ENCODE measurements at places on chromosomes 16 and 17.

DNA sequence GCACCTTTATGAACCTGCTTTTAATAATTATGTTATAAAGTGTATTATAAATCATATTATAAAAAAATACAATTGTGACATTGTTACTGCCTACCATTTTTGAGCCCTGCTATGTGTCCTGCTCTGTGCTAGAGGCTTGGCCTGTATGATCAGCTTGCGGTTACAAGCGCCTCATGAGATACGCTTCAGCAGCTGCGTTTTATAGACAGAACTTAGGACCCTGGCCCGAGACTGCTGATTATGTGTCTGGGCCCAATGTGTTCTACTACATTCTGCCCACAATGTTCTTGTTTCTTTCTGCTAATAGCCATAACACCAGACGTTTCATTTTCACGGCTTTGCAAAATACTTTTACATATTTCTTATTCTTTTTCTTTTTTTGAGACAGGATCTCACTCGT, 395.8 kb downstream of the SLC39A11 start:
- DNase-seq, result no peak

- DNase-seq, result no peak
These were observed 14.3 kb upstream of the SCIMP start for GRCh38 chr17:5248821-5249479.

DNA sequence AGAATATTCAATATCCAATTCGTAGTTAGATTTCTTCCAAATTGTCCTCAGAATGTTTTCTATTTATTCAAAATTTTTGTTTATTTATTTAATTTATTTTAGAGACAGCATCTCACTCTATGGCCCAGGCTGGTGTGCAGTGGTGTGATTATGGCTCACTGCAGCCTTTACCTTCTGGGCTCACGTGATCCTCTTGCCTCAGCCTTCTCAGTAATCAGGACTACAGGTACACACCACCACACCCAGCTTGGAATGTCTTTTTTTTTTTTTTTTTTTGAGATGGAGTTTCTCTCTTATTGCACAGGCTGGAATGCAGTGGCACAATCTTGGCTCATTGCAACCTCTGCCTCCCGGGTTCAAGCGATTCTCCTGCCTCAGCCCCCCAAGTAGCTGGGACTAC, 3.5 kb upstream of the DRG2 start:
- no peak for DNase-seq

DNA sequence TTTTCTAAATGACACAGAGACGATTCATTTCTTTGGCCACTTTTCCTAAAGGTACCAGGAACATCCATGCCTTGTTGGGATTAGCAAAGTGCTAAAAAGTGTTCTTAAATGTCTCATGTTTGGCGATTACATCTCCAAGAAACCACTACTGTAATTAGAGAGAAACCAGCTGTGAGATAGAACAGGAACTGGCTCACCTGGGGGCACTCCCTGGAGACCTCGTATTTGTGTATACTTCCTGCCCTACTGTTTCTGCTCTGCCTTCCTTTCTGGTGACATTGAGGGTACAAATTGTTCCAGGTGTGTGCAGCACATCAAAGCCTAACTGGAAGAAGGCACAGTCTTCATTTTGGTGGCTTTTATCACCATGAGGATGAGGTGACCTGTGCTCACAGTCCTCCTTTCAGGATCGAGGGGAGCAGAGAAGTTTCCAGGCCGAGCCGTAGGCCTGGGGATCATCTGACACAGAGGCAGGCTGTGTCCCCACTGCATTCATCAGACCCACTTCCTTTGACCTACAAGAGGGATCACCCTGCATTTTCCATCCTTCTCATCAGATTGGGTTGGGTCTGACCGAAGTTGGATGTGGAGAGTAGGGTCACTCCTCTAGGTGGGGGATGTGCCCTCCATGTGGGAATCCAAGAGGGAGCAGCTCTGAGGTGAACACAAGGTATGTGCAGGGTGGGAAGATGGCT, 23.7 kb downstream of the CCL4 start:
- DNase-seq, result no peak

DNA sequence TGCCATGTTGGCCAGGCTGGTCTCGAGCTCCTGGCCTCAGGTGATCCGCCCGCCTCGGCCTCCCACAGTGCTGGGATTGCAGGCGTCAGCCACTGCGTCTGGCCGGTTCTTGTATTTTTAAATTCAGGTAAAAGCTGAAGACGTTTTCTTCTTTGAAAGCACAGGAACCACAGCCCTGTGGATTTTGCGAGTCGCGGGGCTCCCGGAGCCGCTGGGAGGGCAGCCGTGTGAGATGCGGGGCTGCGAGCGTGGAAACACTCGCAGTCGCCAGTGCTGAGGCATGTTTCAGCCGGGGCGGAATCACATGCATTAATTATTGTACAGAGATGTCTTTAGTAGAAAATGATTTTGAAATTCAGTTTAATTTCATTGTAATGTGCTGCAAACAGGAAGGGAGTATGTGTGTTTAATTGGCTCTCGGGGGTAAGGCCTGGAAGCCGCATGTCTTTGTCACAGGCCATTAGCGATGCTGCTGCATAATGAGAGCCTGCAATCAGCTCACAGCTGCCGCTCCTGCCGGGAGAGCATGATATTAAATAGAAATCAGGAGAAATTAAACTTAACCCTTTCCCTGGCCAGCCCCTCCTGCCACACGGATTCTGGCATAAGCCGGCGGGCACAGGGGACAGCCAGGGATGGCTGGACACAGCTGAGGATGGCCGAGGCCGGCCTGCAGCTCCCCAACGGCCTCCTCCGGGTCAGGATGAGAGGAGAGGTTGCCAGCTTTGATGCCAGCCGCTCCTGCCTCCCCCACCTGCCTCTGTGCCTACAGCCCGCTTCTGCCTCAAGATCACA, 35.4 kb upstream of the CDH15 start:
- no peak for DNase-seq

- no peak for DNase-seq
These were observed 8.6 kb downstream of the DOK4 start for GRCh38 chr16:57477531-57478202.

GRCh38 chr16:66381585-66382170, 15.2 kb downstream of the CDH5 start:
- no peak for DNase-seq

DNA sequence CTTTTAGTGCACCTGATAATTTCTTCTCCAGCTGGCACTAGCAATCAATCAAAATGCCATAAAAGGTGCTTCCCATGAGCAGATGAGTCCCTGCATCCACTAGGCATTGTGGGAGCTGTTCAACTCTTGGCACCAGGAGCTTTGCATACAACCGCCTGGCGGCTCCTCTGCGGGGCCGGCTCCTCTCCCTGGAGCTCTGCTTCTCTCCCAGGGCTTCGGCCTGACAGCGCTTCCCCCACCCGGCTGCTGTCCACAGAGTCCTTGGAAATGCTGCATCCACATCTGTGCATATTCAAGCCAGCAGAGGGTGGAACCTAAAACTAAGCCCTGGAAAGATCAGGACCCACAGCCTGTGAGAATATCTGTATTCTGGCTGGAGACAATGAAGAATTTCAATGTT, 62.9 kb downstream of the LMF1 start:
- DNase-seq, result no peak

DNA sequence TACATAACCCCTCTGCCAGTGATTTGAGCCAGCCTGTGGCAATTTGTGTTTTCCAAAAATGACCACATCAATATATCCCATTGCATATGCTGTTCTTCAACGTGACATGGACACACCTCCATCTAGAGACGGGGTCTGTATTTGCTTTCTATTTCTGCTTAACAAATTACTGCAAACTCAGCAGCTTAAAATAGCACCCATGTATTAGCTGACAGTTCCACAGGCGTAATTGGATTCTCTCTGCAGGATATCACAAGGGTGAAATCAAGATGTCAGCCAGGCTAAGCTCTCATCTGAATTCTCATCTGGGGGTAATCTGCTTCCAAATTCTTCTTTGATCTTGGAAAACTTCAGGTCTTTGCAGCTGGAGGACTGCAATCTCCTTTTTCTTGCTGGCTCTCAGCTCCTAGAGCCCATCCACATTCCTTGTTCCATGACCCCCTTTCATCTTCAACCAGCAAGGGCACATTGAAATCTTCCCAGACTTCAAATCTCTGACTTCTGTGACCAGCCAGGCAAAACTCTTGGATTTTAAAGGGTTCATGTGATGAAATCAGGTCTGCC, 8.2 kb downstream of the KRT9 start:
- no peak for DNase-seq

GRCh38 chr17:80842456-80843013, 149.1 kb upstream of the CHMP6 start:
- no peak for DNase-seq

GRCh38 chr17:7041607-7042500, 2.0 kb downstream of the SLC16A11 start:
- DNase-seq, result no peak

DNA sequence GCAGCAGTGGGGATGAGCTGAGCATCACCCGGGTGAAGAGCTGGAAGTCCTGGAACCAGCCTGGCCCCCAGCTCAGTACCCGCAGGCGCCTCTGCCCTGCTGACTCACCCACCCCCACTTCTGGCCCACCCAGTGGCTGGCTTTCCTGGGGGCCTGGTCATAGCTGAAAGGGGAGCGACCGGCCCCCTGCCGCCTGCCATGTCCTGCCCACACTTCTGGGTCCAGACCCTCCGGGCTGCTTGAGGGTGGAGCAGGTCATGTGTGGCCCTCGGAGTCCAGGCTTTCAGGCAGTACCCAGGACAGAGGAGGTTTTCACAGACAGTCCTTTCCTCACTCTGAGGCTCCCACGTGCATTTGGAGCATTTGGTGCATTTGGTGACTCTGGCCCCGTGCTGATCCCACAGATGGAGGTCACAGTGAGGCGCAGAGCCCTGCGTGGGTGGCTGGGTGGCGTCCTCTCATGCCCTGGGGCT, 7.1 kb upstream of the PIEZO1 start:
- no peak for DNase-seq

- no peak for DNase-seq
These were observed 174.3 kb downstream of the CCDC182 start for GRCh38 chr17:57570724-57571344.

DNA sequence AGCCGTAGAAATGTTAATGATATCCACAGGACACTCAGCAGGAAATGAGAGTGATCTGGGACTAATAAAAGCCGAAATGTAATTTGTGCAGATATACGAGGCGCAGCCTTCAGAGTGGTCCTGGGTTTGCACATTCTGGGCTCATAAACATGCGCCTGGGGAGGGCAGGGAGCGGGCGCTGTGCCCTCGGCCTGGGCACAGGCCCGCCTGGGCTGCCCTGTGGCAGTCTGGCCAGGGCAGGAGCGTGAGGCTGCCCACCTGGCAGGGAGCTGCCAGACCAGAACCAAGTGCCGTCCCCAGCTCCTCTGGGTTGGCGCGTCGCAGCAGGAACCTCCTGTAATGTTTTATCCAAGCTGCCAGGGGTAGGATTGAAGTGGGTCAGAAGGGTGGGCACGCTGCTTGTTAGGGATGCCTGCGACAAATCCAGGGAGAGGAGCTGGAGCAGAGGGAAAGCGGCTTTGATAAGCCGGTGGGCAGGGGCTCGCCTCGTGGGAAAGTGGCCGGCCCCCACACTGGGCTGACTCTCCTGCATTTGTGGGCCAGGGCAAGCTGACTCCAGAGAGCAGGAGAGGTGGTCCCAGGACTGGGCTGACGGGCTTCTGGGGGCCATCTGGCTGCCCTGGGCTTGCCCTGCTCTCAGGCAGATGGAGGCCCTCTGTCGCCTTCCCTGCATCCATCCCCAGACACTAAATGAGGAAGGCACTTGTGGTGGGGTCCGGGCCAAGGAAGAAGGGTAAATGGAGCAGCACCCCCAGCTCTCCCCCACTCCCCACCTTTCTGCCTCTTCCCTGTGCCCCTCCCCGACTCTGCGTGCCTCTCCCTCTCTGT, 45.9 kb downstream of the SREBF1 start:
- no peak for DNase-seq

GRCh38 chr16:1208239-1208830, 16.7 kb downstream of the TPSG1 start:
- DNase-seq, result no peak

DNA sequence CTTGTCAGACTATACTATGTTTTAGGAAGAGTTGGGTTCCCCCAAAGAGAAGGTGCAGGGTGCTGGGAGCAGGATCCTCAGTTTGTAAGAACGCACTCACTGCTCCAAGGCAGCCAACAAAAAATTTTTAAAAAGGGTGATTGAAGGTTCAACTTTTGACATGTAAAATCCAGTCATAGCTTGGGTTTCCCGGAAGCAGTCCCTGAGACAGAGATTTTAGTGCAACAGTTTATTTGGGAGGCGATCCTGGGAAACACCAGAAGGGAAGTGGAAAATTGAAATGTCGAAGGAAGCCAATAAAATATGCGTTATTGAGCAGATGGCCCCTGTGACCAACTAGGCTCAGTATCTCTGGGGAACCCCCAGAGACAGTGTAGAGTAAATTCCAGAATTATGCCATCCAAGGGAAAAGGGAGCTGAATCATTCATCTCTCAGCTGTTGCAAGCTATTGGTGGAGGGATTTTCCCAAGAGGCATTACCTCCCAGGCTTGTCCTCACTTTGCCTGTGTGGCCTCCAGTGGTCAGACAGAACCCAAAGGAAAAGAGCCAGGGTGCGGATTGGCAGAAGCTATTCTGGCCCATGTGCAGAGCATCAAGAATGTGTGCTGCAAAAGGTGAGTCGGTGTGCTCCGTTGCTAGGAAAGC, 72.9 kb downstream of the HS3ST3B1 start:
- peak; percentile 60 for DNase-seq

DNA sequence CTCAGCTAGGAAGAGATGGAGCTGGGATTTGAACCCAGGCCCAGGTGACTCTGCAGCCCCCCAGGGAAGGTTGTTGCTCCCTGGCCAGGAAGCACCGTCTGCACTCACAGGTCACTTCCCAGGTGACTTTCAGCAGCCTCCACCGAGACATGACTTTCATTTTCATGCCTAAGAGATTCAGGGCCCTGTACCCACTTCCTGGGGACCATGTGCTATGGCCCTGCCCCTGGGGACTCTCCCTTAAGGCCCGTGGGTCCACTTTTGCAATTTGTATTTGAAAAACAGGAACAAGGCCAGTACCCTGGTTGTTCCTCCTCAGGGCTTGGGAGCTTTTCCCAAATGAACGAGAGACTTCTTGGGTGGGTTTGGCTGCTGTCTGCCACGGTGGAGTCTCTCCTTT, 191.0 kb downstream of the IRF8 start:
- no peak for DNase-seq

DNA sequence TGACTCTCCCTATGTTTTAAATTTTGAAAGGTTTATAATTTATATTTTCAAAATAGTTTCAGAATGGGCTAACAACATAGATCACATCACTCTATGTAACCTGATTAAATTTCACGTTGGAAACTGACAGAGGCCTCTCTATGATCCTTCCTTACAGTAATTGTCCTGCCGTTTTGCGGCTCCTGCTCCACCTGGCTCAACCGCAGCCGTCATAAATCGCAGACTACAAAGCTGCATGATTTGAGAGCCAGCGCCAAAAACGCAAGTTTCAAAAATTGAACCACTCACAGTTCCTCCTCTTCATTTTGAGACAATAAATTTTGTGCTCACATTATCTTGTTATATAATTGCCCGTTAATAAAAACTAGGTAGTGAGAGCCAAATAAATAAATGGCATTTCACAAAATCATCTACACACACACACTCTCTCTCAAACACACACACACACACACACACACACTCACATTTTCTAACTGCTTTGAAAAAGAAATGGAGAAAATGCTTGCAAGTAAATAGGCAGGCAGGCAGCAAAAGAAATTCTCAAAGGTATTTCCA, 263.1 kb upstream of the PSMD7 start:
- DNase-seq, result no peak
